Activated T-cell treated with anti-CD3 and anti-CD28 coated beads, Interleukin-2, amount 50 U/mL, for 72 hours (primary cell): ENCODE measurements at places on chromosomes 11 and 22.
A peak's percentile ranks its signal among the peaks of the same experiment; 100 is the strongest.

DNA sequence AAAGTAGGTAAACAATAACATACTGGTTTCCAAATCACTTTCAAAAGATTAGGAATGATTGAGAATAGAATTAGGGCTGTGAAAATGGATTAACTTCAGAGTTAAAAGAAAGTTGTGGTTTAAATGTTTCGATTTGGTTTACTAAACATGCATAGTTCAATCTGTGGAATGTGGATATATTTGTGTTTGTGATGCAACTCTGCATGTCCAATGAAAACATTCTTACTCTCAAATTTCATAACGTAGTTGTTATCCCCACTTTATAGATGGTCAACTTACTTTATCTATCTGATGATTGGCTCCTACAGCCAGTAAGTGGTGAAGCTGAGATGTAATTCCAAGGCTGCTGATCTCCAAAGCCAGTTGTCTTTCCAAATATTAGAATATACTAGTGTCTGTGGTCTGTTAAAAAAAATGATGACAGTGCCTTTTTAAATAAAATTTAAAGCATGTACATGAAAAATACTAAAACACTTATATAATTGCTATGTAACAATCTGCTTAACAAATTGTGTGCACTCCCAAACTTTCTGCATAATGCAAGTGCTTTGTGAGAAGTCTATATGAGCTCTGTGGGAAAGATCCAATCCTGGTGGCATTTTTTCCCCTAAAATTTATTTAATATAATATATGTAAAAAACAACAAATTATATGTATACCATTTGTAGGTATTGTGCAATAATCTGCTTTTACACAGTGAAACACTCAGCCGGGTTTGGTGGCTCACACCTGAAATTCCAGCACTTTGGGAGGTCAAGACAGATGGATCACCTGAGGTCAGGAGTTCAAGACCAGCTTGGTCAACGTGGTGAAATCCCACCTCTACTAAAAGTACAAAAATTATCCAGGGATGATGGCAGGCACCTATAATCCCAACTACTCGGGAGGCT lies 9.7 kb upstream of the SIK3 start:
- H3K27me3 ChIP-seq = no peaks in the 10 kb centered on the region
- H3K27ac ChIP-seq = no peak overlapping the region
- DNase-seq = no peak

- peak overlapping the region; percentile 68 for H3K4me3 ChIP-seq
- DNase-seq = peak; percentile 42
- H3K27ac ChIP-seq = peak overlapping the region; percentile 9
- no peaks in the 10 kb centered on the region for H3K36me3 ChIP-seq
Measured at GRCh38 chr11:117970400-117971024, 15.7 kb upstream of the IL10RA start.

- DNase-seq = no peak
- peaks cover 3% of the 10 kb centered on the region for H3K4me1 ChIP-seq
- no peaks in the 10 kb centered on the region for H3K36me3 ChIP-seq
- H3K27ac ChIP-seq = no peak overlapping the region
Measured at GRCh38 chr11:64122411-64123410, 43.2 kb downstream of the MACROD1 start.

DNA sequence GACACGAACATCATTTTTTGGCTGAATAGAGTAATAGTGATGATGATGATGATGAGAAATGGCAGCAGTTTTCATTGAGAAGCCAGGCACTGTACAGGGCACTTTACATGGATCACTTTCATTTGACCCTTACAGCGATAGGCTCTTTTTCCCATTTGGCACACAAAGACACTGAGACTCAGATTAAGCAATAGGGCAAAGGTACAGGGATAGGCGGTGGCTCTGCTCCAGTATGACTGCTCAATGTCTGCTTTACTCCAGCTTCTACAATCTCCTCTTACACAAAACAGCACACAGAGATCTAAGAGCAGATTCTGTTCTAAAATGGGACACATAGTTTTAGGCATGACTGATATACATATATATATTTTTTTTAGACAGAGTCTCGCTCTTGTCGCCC lies 40.6 kb downstream of the MPPED2 start:
- H3K4me3 ChIP-seq = no peak overlapping the region
- H3K4me1 ChIP-seq = no peaks in the 10 kb centered on the region
- DNase-seq = no peak
- H3K27ac ChIP-seq = no peak overlapping the region

GRCh38 chr11:16117989-16118756 lies 238.2 kb downstream of the SOX6 start:
- no peak overlapping the region for H3K4me3 ChIP-seq
- H3K36me3 ChIP-seq = no peaks in the 10 kb centered on the region
- H3K4me1 ChIP-seq = no peaks in the 10 kb centered on the region
- H3K27me3 ChIP-seq = no peaks in the 10 kb centered on the region

DNA sequence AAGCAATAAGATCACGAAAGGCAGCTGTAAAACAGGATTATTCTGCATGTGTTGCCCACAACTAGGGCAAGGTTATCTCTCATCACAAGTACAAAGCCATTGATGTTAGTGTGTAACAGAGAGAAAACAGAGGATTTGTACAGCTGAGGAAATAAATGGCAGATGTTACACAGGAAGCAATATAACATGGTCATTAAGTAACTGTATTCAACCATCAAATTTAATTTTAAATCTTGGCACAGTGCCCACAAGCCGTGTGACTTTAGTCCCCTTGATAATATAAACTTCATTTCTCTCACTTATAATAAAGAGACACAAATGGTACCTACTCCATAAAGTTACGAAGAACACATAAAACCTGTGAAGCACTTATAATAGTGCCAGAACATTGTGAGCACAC lies 17.3 kb downstream of the OR51E2 start:
- DNase-seq = no peak
- no peak overlapping the region for H3K27ac ChIP-seq
- H3K4me1 ChIP-seq = no peaks in the 10 kb centered on the region
- peaks cover 8% of the 10 kb centered on the region for H3K27me3 ChIP-seq
- H3K36me3 ChIP-seq = no peaks in the 10 kb centered on the region
- H3K4me3 ChIP-seq = no peak overlapping the region

GRCh38 chr22:49156662-49157285 lies 670.9 kb downstream of the BRD1 start:
- no peaks in the 10 kb centered on the region for H3K36me3 ChIP-seq
- H3K27me3 ChIP-seq = no peaks in the 10 kb centered on the region
- H3K4me3 ChIP-seq = no peak overlapping the region
- H3K4me1 ChIP-seq = no peaks in the 10 kb centered on the region
- no peak overlapping the region for H3K27ac ChIP-seq

DNA sequence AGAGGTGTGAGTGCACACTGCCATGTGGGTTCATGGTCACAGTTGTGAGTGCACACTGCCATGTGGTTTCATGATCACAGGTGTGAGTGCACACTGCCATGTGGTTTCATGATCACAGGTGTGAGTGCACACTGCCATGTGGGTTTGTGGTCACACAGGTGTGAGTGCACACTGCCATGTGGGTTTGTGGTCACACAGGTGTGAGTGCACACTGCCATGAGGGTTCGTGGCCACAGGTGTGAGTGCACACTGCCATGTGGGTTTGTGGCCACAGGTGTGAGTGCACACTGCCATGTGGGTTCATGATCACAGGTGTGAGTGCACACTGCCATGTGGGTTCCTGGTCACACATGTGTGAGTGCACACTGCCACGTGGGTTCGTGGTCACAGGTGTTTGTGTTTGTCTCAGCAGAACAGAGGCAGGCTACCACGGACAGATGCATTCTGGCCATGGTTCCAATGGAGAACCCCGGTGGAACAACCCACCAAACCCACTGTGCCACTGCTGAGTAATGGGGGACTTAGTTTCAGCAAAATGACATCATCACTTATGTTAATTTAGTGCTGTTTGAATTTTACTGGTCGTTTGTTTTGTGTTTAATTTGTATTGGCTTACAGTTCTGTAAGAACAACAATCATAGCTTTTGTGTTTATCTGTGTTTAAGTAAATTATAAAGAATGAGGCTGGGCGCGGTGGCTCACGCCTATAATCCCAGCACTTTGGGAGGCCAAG lies 57.2 kb downstream of the RPS6KA4 start:
- DNase-seq = no peak
- H3K27me3 ChIP-seq = no peaks in the 10 kb centered on the region
- peaks cover 2% of the 10 kb centered on the region for H3K36me3 ChIP-seq
- H3K27ac ChIP-seq = no peak overlapping the region
- no peak overlapping the region for H3K4me3 ChIP-seq

GRCh38 chr22:38051261-38051660 lies 5.9 kb upstream of the PICK1 start:
- DNase-seq = no peak
- no peak overlapping the region for H3K4me3 ChIP-seq
- H3K36me3 ChIP-seq = no peaks in the 10 kb centered on the region
- no peaks in the 10 kb centered on the region for H3K27me3 ChIP-seq

GRCh38 chr11:44270403-44271273 lies 39.3 kb downstream of the ALX4 start:
- H3K4me3 ChIP-seq = no peak overlapping the region
- no peak overlapping the region for H3K27ac ChIP-seq
- H3K27me3 ChIP-seq = no peaks in the 10 kb centered on the region
- DNase-seq = no peak

DNA sequence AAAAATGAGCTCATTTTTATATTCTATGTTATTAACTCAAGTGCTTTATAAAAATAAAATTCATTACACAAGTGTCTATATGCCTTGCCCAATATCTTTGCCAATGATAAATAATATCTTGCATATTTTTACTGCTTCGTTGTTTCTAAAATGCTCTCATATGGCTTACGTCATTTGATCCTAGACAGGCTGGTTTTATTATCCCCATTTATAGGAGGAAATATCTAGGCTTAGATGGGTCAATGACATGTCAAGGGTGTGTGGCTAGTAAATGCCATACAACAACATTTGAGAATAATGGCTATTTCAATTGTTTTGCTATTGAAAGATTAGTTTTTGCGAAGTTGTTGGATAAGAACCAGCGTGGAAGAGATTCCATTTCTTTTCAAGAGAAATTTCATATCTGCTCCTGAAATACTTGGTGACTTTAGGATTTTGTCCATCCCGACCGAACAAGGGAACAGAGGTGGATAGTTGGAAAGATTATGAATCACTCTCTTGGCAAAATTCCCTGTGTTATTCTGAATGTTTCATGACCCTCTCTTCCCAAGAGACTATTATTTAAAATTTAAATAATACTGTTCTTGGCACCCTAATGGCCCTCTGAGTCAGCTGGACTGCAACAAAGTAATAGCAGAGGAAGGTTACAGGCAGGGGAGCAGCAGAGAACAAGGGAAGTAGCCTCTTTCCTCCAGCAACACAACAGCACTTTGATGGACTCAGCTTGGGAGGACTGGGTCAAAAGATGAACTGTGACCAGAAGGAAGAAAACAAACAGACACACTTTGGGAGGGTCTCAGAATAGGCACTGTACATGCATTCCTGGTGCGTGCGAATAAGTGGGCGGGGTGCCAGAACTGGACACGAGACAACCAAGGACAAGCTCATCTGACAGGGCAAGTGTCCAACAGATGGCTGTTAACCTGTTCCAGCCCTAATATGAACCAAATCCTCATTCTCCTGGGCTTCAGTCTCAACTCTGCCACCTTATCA lies 94.5 kb downstream of the ME3 start:
- no peaks in the 10 kb centered on the region for H3K4me1 ChIP-seq
- H3K27me3 ChIP-seq = peaks cover 11% of the 10 kb centered on the region
- H3K4me3 ChIP-seq = no peak overlapping the region
- DNase-seq = no peak

- H3K4me1 ChIP-seq = no peaks in the 10 kb centered on the region
- no peak overlapping the region for H3K27ac ChIP-seq
- no peaks in the 10 kb centered on the region for H3K27me3 ChIP-seq
- no peak overlapping the region for H3K4me3 ChIP-seq
Measured at GRCh38 chr11:30876663-30877396, 290.7 kb upstream of the MPPED2 start.

GRCh38 chr11:131471976-131472375 lies 101.6 kb downstream of the NTM start:
- H3K4me1 ChIP-seq = no peaks in the 10 kb centered on the region
- DNase-seq = no peak
- H3K27ac ChIP-seq = no peak overlapping the region
- H3K27me3 ChIP-seq = peaks cover 8% of the 10 kb centered on the region

- no peaks in the 10 kb centered on the region for H3K27me3 ChIP-seq
- no peak for DNase-seq
- H3K4me1 ChIP-seq = peaks cover 36% of the 10 kb centered on the region
Measured at GRCh38 chr11:210122-210802, 2.8 kb downstream of the RIC8A start.

DNA sequence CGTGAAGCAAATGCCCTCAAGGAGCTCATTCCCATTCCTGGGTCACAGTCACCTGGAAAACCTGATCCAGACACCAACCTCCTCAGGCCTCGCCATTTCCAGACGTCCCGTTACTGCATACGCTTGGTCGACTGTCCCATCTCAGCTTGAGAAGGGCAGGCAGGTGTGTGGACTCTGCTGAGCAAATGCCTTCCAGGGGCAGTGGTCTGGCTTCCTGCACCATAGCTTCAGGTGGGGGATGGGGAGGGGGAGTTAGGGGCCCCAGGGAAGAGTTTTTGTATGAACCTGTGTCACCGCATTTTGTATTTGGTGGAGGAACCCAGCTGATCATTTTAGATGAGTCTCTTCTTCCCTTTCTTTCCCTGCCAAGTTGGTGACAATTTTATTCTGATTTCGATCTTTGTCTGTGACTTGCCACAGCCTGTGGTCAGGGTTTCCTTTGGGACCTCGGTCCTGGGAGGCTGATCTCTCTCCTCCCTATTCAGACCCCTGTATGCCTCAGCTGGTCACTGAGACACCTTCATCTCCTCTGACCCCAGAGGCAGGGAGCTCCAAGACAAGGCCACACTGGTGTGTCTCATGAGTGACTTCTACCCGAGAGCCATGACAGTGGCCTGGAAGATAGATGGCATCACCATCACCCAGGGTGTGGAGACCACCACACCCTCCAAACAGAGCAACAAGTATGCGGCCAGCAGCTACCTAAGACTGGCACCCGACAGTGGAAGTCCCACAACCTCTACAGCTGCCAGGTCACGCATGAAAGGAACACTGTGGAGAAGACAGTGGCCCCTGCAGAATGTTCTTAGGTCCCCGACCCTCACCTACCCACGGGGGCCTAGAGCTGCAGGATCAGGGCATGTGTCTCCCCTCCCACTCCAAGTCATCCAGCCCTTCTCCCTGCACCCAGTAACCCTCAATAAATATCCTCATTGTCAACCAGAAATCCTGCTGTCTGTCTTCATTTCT lies 22.9 kb downstream of the IGLL5 start:
- H3K4me1 ChIP-seq = no peaks in the 10 kb centered on the region
- no peak overlapping the region for H3K27ac ChIP-seq
- H3K36me3 ChIP-seq = no peaks in the 10 kb centered on the region
- H3K4me3 ChIP-seq = no peak overlapping the region

DNA sequence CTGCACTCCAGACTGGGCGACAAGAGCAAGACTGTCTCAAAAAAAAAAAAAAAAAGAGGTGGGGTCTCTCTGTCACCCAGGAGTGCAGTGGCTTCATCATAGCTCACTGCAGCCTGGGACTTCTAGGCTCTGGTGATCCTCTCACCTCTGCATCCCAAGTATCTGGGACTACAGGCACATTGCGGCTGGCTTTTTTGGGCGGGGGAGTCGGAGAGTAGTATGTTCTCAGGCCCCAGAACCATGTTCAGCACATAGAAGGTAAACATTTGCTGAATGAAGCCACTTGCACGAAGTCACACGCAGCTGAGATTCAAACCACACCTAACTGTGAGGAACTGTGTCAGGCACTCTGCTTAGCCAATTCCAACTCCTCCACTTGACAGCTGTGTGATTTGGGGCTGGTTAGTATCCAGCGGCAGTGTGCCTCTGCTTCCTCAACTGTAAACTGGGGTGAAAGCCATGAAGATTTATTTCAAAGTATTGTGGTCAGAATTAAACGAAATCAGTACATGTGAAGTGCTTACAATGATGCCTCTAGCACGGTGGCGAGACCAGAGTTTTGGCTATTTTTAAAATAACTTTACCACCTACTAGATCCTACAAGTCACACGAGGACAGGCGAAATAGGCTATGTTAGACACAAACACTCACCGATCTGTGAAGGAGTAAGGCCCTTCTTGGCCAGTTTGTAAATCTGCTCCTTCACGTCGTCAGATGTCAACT lies 789 bp downstream of the RPS13 start:
- H3K36me3 ChIP-seq = peaks cover 32% of the 10 kb centered on the region
- peak overlapping the region; percentile 95 for H3K4me3 ChIP-seq
- H3K27me3 ChIP-seq = no peaks in the 10 kb centered on the region
